Dermis microvascular lymphatic vessel endothelial cell (primary cell): ENCODE measurements at places on chromosomes 6 and 20. TPM values are rescaled to one million over a fixed set of nuclear protein-coding genes. Genes with fewer than 3 reads are reported as not detected.

The DACT2 gene
- total RNA-seq = not detected in 2 replicates

The LAMA2 gene
- 0.13 and 0.64 TPM in 2 replicates for total RNA-seq

The HNF4A gene
- not detected in 2 replicates for total RNA-seq

The BMP2 gene
- 13.1 and 30.8 TPM in 2 replicates for total RNA-seq

The RBBP8NL gene
- total RNA-seq = not detected in 2 replicates

The DEK gene
- total RNA-seq = 51.3 and 96.8 TPM in 2 replicates

The XKR7 gene
- not detected in 2 replicates for total RNA-seq

The PRDM13 gene
- total RNA-seq = not detected in 2 replicates

The PRSS16 gene
- total RNA-seq = not detected in 2 replicates
